HCEC 1CT (cell line): ENCODE measurements at places on chromosomes 11 and 22.

- peak; percentile 43 for DNase-seq
These were observed 734.3 kb upstream of the ARHGAP42 start for GRCh38 chr11:99952816-99953215.

DNA sequence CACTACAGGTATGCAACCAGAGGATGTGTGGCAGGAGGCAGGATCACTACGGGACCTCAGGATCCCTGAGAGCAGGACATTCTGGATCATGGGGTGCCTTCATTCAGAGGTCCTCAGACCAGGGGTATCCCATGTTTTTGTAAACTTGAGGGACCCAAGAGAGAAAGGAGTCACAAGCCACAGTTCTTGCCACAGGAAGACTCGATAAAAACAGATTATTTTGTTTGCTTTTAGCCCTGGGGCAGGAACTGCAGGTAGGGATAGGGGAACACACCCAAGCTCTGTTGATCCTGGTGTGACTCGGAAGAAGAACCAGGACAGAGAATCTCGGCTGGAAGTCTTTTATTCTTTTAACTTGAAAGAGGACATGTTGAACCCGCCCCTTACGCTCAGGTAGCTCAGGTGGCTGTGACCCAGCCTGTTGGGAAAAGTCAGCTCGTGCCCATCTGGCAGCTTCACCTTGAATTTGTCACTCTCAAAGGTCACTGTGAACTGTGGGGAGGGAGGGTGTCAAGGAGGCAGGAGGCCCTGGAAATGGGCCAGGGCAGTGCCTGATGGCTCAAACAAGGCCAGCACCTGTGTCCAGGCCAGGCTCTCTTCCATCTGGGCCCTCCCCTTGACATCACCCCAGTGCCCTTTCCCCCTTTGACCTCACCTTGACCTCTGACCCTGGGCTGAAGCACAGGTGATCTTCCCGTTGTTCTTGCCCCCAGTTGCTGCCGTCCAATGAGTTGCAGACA lies 9.8 kb downstream of the LGALS2 start:
- no peak for DNase-seq

DNA sequence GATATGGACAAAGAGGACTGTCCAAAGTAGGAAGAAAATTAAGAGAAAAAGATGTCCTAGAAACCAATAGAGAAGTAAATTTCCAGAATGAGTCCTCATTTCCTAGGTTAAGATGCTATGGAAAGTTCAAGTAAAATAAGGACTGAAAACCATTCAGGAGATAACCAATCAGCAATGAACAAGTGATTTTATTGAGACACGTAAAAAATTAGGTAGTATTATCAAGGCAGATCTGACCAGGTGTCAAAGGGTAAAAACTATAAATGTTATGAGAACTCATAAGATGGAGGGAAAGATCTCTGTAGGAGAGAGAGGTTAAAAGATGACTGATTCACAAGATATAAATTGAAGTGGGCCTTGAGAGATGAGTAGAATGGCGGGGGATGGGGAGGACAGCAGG lies 50.2 kb downstream of the SPATA19 start:
- DNase-seq, result no peak

- no peak for DNase-seq
These were observed 29.7 kb upstream of the CYB5R3 start for GRCh38 chr22:42678894-42679293.

DNA sequence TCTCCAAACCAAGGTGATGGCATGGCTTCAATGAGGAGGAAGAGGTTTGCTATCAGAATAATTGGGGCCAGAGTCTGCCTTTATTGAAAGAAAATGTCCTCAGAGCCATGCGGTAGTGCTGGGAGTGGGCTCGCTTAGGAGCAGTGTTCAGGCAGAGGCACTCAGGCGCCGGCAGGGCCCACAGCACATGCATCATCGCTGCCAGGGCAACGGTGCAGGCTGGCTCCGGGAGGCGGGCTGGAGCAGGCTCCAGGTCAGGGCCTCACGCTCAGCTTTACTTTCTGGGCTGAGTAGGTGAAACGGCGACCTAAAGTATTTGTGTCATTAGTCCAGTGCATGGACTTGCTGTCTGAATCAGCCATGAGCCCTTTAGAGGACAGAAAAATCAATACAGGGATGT lies 169.9 kb upstream of the CCDC90B start:
- no peak for DNase-seq

DNA sequence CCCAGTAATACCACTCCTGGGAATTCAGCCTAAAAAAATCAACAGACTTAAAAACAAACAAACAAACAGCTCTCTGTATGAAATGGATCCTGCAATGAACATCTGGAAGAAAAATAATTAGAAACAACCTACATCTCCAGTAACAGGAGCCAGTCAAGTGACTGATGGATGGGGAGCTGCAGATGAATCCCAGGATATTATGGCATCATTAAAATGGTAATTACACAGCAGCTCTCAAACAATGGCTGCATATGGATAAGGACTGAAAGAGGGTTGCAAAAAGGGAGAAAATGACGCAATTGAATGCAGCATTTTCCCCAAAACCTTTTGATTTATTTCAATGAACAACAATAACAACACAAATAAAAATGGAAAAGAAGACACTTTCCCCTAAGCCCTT lies 4.1 kb downstream of the NPTXR start:
- no peak for DNase-seq

DNA sequence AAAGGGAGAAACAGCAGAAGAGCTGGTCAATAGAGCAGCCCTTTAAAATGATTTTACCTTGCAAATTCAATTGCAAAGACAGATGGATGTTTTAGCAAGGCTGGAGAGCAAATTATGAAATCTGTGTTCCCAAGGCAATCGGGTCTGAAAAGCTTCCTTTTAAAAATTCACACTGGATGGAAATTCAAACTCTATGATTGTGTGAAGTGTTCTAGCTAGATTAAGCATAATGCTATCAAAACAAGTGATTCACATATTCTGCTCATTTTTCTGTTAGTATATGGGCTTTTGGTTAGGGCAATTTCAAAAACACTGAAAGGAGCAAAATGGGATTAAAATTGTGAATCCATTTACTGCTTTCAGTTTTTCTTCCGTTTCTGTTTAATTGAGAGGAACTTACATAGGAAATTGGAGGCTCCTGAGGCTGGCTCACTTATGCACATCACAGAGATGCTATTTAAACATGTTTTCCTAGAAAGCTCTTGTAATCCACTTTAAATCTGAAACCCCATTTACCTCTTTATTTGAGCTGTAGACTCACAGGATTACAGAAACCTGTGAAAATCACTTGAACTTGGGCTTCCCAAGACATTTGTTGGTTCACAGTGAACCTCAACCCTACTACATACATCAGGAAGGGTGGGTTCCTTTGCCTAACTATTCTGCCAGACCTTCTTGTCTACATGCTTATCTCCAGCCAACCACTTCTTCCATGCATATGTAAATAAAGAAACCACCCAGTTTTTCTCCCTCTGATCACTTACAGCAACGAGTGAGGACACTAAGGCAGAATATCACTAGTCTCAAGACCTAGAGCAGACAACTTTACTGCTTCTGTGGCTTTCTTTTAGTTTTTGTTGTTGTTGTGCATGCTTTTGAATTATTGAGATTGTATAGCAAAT lies 201.9 kb upstream of the PITPNB start:
- no peak for DNase-seq

DNA sequence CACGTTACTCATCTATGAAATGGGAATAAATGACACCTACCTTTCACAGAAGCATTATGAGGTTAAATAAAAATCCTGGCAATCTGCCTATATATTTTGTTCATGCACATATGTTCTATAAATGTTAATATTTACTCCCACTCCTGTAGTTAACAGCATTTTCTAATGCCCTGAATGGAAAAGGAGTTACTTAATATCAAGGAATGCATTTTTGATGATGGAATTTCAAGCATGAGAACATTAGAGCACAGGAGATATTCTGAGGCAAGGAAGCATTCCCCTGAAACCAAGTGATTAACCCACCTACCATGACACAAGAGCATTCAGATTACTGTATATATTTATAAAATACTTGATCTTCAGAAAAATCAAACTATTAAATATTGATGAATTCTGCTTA lies 102.1 kb downstream of the ARHGAP32 start:
- DNase-seq, result peak; percentile 26

DNA sequence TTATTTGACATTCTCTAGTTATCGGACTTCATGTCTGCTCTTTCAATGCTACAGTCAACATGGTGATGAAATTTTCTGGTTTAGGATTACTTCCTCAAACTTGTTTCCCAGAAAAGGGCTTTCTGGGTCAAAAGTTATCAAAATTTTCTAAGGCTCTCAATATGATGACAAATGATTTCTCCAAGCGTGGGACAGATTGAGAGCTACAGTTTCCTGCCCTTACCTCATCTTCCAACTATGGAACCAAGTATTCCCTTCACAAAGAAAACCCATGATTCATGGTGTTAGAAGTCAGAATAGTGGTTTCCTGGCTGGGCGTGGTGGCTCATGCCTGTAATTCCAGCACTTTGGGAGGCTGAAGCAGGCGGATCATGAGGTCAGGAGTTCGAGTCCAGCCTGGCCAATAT lies 17.8 kb downstream of the MYO18B start:
- peak; percentile 62 for DNase-seq

GRCh38 chr11:19345848-19346681 lies 105.3 kb upstream of the E2F8 start:
- DNase-seq, result peak; percentile 33

DNA sequence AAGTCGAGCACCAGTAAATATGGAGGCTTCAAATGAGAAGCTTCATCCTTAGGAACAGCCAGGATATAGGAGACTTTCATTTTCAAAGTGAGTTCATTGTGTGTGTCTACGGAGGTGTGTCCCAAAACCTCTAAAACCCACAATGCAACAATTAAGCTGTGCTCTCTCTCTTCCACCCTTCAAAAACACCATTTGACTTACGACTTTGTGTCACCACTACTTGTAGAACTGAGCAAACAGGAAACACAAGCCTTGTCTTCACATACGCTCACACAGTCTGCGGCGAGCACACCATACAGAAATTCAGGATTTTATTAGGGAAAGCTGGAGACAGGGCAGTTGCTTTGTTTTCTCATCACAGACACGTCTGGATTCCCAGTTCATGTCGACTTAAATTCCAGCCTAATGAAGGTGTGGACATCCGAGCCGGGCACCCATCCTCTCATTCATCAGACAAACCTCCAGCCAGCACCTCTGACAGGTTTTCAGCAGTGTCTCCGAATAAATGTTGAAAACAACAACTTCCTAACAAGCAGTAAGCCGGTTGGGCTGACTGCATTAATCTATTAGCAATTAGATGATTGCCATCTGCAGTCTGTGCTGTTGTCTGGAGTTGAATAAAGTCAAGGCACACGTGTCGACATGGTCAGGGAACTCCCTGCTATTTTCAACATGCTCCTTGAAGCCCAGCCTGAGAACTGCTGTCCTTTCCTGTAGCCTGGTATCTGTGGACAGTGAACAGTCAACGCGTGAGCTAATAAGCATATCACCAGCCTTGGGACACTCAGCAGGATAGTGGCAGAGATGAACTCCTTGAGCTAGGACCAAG lies 1411.1 kb downstream of the BRD1 start:
- no peak for DNase-seq

GRCh38 chr11:87022254-87022653 lies 15.5 kb upstream of the TMEM135 start:
- no peak for DNase-seq

DNA sequence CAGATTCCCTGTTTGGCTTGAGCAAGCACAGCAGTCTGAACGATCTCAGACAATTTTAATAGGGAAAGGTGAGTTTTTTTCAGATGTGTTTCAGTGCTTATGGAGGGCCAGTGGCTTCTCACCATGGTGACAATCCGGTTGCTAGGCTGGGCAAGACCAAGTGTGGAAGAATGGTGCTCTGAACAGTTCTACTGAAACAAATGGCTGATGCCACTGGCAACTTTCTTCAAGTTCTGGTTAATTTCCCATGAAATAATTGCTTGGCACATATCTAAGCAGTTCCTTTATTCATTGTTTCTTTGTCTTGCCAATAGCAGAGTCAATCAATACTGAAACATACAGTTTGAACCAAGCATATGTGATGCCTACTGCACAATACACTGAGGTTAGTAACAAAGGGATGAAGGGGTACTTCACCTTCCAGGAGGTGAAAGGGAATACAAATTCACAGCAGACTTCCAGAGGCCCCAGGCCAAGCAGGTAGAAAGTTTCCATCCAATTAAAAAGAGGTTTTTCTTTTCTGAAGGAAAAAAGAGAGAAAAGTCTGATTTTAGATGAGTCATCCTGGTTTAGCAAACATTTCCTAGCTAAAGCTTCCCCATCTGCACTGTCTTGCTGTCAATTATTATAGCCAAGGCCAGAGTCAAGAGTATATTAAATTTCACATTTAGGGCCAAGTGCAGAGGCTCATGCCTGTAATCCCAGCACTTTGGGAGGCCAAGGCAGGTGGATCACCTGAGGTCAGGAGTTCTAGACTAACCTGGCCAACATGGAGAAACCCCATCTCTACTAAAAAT lies 21.2 kb upstream of the NDUFC2 start:
- no peak for DNase-seq

DNA sequence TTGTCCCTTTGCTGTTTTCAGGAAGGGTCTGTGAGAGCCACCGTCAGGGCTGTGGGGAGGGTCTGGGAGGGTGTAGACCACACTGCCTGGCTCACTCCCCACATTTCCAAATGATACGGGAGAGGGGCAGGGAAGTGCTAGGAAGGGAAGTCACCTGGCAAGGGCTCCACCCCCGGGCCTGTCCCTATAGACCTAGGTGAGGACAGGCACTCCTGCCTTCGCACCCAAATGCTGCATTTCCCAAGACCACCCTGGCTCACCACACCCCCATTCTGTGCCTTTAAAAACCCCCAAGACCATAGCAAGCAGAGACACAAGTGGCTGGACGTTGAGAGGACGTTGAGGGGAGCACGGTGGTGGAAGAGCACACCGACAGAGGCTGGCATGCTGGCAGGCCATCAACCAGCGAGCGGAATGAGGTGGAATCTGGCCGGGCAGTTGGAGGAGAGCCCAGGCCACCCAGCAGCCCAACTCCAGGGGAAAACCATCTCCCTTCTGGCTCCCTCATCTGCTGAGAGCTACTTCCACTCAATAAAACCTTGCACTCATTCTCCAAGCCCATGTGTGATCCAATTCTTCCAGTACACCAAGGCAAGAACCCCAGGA lies 45.7 kb downstream of the GNB1L start:
- DNase-seq, result no peak

DNA sequence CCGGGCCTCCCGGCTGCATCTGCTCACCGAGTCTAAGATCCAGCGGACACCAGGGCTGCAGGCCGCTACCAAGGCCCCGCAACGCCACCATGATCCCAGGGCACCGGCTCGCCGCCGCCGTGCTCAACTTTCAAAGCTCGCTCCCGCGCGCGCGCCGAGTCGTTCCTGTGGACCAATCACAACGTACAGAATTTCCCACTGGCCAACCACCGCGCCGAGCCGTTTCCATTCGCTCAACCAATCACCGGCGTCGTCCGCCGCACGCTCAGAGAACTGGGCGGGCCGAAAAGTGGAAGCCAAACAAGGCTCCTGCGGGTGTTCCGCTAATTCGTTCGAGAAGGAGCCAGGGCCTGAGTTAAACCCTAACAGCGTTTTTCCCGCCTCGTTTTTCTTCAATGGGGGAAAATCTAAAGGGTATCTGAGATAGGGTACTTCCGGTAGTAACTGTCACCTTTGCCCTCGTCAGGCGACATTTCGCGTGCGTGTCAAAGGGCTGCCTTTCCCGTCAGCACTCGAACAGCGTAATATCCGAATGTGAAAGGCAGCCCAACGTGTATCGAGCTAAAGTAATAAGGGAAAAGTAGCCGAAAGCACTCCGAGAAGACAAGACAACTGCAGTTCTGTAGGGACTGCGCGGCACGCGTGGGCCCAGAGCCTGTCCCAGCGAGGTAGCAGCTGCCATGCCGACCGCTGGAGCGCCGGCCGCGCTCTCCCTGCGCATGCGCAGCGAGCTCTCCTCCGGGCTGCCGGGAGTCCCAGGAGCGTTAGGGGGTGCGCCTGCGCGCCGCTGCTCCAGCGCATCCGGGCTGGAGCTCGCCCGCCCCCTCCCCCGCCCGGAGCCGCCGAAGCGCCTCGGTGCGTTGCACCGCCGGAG lies at the start of the genes NCAPD3 and VPS26B:
NCAPD3 (minus strand) TSS at position 132 of the 874 bp plus-strand sequence; CDS start at position 91, 41 bp downstream.
VPS26B (plus strand) TSS at position 836 of the 874 bp plus-strand sequence. CDS start 452 bp downstream, outside the sequence.
- DNase-seq, result peak; percentile 95
